ENCODE measurements at places on chromosomes 13 and 19.

- peak; percentile 86 for DNase-seq
Observed at GRCh38 chr19:45607071-45608029, 5.3 kb upstream of the GPR4 start.

DNA sequence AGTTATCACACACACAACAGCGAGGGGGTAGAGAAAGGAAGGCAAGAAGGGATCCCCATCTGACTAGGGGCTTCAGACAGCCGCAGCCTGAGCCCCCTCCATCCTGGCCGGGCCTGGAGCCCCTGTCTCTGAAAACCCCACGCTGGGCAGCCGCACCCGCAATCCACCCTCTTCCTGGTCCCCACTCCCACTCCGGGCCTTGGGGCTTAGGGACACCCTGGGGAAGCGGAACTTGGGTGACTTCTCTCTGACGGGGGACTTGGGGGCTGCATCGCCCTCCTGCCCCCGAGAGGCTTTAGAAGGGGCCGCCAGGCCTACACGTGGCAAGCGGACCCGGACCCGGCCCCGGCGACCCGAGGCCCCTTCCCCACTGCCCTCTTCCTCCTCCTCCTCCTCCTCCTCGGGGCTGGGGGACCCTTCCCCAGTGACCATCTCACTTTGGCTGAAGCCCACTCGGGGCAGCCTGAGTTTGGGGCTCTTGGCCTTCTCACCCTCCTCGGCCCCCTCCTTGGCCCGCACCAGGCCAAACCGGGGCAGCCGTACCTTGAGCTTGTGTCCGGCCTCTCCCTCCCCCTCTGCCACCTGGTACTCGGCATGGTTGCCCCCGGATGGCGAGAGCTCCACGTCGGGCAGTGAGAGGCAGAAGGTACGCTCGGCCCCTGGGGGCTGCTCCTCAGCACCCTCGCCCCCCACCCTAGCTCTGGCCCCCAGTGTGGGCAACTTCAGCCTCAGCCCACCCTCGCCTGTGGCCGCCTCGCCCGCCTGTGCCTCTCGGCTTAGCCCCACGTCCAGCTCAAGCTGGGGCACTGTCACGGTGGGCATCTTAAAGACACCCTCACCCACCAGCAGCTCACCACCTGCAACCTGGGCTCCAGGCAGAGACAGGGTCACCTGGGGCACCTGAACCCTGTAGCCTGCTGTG is 4.2 kb upstream of the HIPK4 start:
- DNase-seq = no peak

GRCh38 chr19:21482863-21483276 is 22.5 kb upstream of the ZNF429 start:
- no peak for DNase-seq

GRCh38 chr13:41465241-41465847 is 8.0 kb downstream of the RGCC start:
- DNase-seq = no peak

DNA sequence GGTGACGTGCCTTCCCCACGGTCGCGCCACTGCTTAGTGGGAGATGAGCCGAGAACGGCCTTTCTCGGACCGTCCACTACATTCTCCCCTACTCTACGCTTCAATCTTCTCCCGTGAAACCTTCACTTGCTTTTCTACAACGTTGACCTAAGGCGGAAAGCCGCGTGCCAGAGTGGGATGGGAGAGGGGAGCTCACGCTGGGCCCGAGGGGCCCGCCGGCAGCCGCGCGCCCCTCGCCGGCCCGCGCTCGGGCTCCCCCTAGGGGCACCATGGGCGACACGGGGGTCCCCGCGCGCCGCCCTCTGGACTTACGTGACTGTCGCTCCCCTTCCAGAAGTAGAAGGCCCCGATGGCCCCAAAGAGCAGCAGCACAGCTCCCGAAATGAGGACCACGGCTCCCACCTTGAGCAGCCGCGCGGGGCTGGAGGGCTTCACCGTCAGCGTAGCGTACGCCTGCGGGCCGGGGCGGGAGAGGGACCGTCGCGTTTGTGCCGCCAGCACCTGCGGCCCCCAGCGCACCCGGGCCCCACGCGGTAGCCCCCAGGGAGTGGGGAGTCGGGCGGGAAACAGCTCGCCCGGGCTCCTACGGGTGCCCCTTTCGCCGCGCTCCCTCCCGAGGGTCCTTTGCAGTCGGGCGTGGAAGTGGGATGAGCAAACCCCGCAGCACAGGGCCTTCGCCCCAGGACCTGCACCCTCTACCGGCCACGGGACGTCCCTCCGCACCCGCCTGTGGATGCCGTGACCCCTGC is 727 bp downstream of the CNMD start:
- no peak for DNase-seq

DNA sequence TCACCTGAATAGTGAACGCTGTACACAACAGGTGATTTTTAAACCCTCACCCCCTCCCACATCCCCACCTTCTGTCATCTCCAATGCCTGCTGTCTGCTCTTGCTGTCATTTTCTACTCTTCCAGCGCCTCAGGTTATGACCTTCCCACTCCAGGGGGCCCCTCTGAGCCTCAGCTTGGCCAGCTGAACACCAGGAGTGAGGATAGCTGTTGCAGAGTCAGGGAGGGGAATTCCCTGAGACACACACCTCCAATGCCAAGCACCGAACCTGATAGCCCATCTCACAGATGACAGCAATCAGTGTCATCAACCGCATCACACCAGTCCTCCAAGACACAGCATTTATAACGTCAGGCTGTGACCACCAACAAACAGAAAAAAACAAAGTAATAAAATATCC is 193.5 kb downstream of the ZNF536 start:
- DNase-seq = no peak

DNA sequence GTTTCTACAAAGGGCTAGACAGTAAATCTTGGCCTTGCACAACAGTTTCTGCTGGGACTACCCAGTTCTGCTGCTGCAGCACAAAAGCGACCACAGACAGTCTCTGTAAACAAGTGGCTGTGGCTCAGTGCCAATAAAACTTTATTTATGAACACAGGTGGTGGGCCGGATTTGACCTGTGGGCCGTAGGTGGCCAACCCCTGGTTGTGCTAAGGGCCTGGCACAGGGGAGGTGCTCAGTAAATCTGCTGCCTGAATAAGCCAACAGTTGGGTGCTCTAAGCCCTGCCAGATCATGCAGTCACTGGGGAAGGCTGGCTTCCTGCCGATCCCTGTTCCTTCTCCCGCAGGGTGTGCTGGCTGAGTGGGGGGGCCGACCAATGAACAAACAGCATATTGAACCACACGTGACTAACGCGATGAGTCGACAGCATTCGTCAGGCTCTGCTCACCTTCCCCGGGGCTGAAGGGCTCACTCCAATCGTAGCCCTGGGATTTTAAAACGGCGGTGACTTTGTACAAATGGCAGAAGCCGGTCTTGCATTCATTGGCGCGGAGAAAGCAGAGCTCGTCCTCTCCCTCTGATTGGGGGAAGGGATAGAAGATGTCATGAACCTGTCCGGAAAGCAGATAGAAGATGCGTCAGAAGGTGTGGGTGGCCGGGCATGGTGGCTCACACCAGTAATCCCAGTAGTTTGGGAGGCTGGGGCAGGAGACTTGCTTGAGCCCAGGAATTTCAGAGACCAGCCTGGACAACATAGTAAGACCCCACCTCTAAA is 24.3 kb upstream of the MYDGF start:
- no peak for DNase-seq

- DNase-seq = no peak
Observed at GRCh38 chr19:56253737-56254136, 18.8 kb upstream of the EDDM13 start.

GRCh38 chr13:75739244-75739868 is 103.2 kb downstream of the LMO7 start:
- no peak for DNase-seq

All from Caco-2 (cell line).